ENCODE measurements at places on chromosomes 5 and 9.

DNA sequence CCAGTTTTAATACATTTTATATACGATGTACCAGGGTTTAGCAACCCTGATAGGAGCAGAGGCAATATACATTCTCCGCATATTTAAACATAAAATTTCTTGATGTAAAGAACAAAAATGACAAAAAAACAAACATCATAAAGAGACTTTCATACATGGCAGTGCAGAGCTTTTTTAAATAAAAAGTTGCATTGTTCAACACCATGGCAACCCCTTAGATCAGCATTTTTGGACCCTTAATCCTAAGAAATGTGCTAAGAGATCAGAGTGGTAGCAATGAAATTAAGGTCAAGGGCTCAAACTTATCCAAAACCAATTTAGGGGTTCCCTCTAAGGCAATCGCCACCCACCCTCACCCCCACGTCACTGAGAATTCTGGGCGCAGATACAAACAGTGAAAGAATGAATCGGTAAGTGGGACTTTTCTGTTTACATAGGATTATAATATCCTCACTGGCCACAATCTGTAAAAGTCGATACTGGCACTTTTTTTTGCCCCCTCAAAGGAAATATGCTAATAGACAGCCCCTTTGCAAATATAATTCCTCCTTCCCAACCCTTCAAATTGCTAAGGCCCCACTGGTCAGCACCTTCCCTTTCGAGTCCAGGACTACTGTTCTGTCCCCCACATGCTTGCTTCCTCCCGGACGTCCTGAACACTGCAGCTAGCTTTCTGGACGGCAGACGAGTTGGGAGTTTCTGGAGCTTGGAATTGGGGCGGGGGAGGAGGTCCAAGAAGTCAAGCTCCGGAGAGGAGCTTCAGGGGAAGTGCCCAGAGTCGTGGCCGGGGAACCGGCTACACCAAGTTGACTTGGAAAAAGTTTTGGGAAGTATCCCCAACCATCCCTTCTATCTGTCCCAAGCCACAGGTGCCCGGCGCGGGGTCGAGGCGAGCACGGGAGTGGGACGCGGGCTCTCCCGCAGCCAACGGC, 2.2 kb downstream of the GAS1 start:
- peak; percentile 53 for DNase-seq

GRCh38 chr5:78716206-78716605, 67.6 kb upstream of the LHFPL2 start:
- DNase-seq = no peak

DNA sequence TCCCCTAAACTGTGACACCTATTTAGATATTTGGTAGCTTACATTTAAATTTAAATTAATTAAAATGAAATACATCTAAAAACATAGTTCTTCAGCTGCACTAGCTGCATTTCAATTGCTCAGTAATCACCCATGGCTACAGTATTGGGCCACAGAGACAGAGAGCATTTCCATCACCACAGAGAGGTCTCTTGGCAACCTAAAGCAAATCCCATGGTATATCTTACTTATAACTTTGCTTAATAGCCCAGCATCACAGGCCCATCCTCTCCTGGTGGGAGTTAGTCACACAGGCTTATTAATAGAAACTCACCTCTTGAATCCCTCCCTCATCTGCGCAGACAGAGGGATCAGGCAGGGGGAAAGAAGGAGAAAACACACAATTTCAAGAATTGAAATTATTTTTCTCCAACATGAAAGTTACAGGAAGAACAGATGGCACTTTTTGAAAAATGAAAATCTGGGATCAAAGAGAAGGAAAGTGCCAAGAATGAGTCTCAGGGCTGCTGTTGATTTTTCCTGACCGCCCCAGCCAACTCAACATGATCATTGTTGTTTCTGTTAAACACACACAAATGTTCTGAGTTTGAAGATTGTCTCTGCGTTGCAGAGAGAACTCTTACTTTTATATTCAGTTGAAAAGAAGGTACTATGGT, 144.6 kb downstream of the CMYA5 start:
- DNase-seq = no peak

GRCh38 chr5:132114150-132115121, 40.8 kb downstream of the CSF2 start:
- DNase-seq = no peak

- DNase-seq = no peak
Observed at GRCh38 chr5:157611571-157612476, 36.2 kb upstream of the ADAM19 start.

GRCh38 chr5:151023047-151023615, 2.7 kb downstream of the GPX3 start:
- DNase-seq = no peak

- DNase-seq = no peak
Observed at GRCh38 chr5:150126921-150127265, 28.8 kb downstream of the PDGFRB start.

DNA sequence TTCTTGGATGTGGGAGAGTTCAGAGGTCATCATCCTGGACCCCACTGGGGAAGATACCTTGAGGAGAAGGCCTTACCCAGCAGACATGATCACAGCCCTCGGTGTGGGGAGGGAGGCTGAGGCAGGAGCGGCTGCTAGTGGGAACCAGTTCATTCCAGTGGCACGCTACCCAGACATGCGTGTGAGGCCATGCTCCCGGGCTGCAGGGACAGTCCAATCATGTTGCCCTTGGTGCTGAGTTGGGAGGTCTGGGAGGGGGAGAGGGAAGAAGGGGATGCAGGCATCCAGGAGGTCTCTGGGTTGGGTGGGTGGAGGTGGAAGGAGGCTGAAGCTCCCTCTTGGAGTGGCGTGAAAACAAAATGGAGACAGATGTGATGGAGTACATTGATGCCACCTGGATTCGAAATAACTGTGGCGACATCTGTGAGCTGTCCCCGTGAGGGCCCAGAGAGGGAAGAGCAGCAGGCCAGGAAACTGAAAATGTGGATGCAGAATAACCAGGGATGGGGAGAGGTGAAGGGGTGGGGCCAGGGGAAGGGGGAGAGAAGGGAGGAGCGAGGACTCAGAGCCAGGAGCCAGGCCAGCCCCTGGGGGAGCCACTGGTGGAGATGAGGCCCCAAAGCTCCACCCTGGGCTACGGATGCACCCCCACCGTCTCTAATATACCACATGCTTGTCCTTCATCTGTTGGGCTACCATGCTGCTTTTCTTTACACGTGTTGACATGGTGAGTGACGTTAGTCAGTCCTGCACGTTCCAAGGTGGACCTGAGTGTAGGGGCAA, 16.2 kb downstream of the NDUFS6 start:
- no peak for DNase-seq

- DNase-seq = no peak
Observed at GRCh38 chr9:28073270-28073669, 500.0 kb upstream of the C9orf72 start.

GRCh38 chr9:101421653-101422065, 13.9 kb downstream of the ALDOB start:
- no peak for DNase-seq

DNA sequence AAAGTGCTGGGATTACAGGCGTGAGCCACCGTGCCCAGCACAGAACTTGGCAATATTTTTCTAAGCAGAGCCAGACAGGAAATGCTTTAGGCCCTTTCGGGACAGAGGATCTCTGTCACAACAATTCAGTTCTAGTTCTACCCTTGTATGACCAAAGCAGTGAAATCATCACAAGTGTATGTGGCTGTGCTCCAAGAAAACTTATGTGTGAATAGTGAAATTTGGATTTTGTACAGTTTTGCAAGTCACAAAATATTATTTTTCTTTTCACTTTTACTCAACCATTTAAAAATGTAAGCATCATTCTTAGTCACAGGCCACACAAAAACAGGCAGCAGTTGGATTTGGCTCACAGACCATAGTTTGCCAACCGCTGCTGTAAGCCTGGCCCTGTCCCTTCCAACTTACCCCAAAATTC, 20.4 kb upstream of the PRUNE2 start:
- no peak for DNase-seq

All from C1 segment of cervical spinal cord (tissue), 14 donors.